ENCODE measurements at places on chromosomes 16 and 17.

- DNase-seq = no peak
Observed at GRCh38 chr16:63981639-63982038, 1140.2 kb downstream of the CDH11 start.

DNA sequence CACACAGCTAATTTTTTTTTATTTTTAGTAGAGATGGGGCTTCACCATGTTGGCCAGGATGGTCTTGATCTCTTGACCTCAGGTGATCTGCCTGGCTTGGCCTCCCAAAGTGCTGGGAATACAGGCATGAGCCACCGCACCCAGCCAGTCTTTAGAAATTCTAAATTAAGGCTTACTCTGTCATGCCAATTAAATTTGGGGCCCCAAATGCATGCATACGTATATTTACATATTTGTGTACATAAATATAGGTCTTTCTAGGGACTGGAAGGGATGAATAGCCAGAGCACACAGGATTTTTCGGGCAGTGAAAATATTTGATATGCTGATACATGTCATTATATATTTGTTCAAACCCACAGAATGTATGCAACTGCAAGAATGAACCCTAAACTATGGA is 105.1 kb downstream of the BCAS3 start:
- no peak for DNase-seq

GRCh38 chr16:55577887-55578286 is 11.4 kb downstream of the CAPNS2 start:
- no peak for DNase-seq

- no peak for DNase-seq
Observed at GRCh38 chr17:73305845-73306836, 5.7 kb downstream of the CDC42EP4 start.
